ENCODE measurements at places on chromosomes 16 and 17. TPM values are rescaled to one million over a fixed set of nuclear protein-coding genes. Genes with fewer than 3 reads are reported as not detected.

The RPS2 gene
- 1,558 TPM for total RNA-seq

The MGAT5B gene
- total RNA-seq = 94.9 TPM

The CMTM2 gene
- not detected for total RNA-seq

The MSI2 gene
- total RNA-seq = 88.7 TPM

The CMIP gene
- 13.9 TPM for total RNA-seq

Measured in melanocyte of skin (primary cell).